Heart right ventricle (tissue), 16 donors: ENCODE measurements at places on chromosomes 2 and 18. TPM values are rescaled to one million over a fixed set of nuclear protein-coding genes. Genes with fewer than 3 reads are reported as not detected.

- H3K4me3 ChIP-seq: no peak overlapping the region
- H3K27me3 ChIP-seq: no peaks in the 10 kb centered on the region
- H3K4me1 ChIP-seq: peaks cover 47% of the 10 kb centered on the region
- peak overlapping the region; percentile 51 for H3K27ac ChIP-seq
- DNase-seq: no peak
- H3K36me3 ChIP-seq: peaks cover 6% of the 10 kb centered on the region
Observed at GRCh38 chr18:24230766-24231165, 91.9 kb downstream of the CABYR start.

DNA sequence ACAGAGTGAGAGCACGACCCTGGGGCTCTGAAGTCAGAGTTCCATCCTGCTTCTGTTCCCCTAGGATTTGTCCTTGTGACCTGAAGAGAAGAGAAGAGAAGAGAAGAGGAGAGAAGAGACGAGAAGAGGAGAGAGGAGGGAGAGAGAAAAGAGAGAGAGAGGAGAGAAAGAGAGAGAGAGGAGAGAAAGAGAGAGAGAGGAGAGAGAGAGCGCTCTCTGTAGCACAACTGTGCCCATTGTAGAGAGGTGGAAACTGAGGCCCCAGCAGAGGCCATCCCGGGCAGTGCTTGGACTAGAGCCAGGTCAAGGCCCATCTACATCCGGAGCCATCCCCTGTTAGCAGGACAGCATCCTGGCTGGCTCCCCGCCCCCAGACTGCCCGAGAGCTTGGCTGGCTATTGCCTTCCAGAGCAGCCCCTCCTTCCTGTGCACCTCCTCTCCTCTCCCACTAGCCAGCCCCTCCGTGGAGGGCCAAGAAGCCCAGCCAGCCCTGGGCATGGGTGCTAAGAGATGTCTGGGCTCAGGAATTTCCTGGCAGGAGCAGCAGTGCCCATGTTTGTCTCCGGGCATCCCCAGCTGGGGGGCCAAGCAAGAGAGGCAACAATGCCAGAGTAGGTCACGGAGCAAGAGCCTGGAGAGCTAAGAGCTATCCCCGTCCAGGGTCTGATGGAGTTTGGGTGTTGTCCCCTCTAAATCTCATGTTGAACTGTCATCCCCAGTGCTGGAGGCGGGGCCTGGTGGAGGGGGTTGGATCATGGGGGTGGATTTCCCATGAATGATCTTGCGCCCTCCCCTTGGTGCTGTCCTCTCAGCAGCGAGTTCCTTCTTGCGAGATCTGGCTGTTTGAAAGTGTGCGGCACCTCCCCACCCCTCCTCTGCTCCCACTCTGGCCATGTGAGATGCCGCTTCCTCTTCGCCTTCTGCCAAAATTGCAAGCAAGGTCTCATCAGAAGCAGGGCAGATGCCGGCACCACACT is 18.2 kb upstream of the GPR55 start:
- no peak overlapping the region for H3K27ac ChIP-seq
- peaks cover 19% of the 10 kb centered on the region for H3K27me3 ChIP-seq
- H3K36me3 ChIP-seq: no peaks in the 10 kb centered on the region
- H3K4me3 ChIP-seq: no peak overlapping the region

GRCh38 chr18:59929621-59930295 is 30.0 kb downstream of the PMAIP1 start:
- no peak for DNase-seq
- H3K27ac ChIP-seq: no peak overlapping the region
- H3K36me3 ChIP-seq: no peaks in the 10 kb centered on the region

DNA sequence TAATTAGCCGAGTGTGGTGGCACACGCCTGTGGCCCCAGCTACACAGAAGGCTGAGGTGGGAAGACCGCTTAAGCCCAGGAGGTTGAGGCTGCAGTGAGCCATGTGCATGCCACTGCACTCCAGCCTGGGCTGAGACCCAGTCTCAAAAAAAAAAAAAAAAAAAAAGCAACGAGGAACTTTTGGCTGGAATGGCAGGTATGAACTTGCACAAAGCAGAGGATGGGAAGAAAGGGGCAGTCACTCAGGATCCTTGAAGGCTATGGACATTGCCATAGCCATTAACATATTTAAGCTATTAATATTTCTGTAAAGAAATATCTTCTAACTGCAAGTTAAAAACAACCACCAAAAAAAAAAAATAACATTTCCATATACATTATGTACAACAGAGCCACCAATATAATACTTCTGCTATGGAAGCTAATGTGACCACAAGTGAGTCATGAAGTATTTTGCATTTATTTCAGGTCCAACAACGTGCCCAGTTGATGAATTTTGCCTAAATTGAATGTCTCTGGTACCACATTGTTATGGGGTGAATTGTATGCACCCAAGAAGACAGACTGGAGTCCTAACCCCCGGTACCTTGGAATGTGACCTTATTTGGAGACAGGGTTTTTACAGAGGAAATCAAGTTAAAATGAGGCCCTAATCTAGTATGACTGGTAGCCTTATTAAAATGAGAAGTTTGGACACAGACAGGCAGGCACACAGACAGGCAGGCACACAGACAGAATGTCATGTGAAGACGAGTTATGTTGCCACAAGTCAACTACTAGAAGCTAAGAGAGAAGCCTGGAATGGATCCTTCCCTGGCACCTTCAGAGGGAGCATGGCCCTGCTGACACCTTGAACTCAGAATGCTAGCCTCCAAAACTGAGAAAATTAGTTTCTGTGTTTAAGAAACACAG is 102.8 kb downstream of the RBMS1 start:
- H3K27ac ChIP-seq: peak overlapping the region; percentile 2
- H3K36me3 ChIP-seq: no peaks in the 10 kb centered on the region
- no peaks in the 10 kb centered on the region for H3K27me3 ChIP-seq
- no peak overlapping the region for H3K4me3 ChIP-seq
- DNase-seq: no peak

- no peaks in the 10 kb centered on the region for H3K36me3 ChIP-seq
- no peak for DNase-seq
Observed at GRCh38 chr2:164438490-164439205, 182.6 kb downstream of the GRB14 start.

- H3K4me1 ChIP-seq: no peaks in the 10 kb centered on the region
- no peak for DNase-seq
- no peaks in the 10 kb centered on the region for H3K36me3 ChIP-seq
- no peak overlapping the region for H3K4me3 ChIP-seq
Observed at GRCh38 chr2:159891917-159892730, 94.1 kb upstream of the CD302 start.

GRCh38 chr2:23753291-23754010 is 173.5 kb downstream of the ATAD2B start:
- no peak for DNase-seq
- H3K36me3 ChIP-seq: no peaks in the 10 kb centered on the region
- H3K27ac ChIP-seq: no peak overlapping the region
- no peaks in the 10 kb centered on the region for H3K4me1 ChIP-seq

DNA sequence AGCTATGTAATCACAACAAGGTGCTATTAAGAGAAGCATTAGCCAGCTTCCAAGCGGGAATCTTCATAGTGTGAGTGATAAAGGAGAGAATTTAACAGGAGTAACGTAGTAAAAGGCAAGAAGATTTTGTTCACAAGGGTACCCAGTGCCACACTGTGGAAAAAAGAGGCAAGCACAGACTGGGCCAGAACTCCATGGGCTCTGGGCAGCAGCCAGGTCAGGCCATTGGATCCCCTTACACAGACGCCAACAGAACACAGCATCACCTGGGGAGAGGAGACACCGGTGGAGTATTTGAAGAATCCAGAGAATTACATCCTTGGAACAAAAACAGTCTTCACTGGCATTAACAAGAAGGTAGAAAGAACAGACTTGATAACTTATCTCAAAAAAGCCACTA is 21.2 kb downstream of the AMER3 start:
- DNase-seq: no peak
- H3K4me1 ChIP-seq: no peaks in the 10 kb centered on the region
- no peak overlapping the region for H3K27ac ChIP-seq
- H3K36me3 ChIP-seq: no peaks in the 10 kb centered on the region

DNA sequence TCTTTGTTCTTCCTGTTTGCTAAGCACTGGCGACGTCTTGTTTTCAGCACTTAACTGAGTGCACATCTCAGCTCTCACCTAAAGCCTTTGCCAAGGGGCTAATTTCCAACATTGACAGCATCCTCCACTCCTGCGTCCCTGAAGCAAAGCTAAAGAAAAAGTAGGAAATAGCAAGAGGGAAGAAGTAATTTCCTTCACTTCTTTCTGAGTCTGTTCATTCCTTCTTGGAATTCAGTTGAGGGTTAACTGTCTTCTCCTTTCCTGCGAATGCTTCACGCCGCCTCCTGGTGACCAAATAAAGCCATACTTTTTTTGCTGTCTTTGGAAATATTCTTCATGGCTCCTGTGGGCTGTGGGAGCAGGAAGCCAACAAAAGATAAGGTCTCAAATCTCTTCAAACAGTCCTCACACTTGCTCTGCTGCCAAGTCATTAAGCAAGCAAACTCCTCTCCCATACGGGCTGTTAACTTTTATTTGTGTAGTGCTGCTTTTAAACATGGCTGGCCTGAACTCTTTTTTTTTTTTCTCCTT is 100.9 kb downstream of the DPP10 start:
- no peaks in the 10 kb centered on the region for H3K27me3 ChIP-seq
- peaks cover 13% of the 10 kb centered on the region for H3K4me1 ChIP-seq
- H3K27ac ChIP-seq: peak overlapping the region; percentile 39
- no peaks in the 10 kb centered on the region for H3K36me3 ChIP-seq

GRCh38 chr18:80044072-80044471 is 9.8 kb downstream of the RBFA start:
- no peaks in the 10 kb centered on the region for H3K4me1 ChIP-seq
- H3K27ac ChIP-seq: no peak overlapping the region
- H3K27me3 ChIP-seq: no peaks in the 10 kb centered on the region
- no peak for DNase-seq
- H3K36me3 ChIP-seq: peaks cover 60% of the 10 kb centered on the region

DNA sequence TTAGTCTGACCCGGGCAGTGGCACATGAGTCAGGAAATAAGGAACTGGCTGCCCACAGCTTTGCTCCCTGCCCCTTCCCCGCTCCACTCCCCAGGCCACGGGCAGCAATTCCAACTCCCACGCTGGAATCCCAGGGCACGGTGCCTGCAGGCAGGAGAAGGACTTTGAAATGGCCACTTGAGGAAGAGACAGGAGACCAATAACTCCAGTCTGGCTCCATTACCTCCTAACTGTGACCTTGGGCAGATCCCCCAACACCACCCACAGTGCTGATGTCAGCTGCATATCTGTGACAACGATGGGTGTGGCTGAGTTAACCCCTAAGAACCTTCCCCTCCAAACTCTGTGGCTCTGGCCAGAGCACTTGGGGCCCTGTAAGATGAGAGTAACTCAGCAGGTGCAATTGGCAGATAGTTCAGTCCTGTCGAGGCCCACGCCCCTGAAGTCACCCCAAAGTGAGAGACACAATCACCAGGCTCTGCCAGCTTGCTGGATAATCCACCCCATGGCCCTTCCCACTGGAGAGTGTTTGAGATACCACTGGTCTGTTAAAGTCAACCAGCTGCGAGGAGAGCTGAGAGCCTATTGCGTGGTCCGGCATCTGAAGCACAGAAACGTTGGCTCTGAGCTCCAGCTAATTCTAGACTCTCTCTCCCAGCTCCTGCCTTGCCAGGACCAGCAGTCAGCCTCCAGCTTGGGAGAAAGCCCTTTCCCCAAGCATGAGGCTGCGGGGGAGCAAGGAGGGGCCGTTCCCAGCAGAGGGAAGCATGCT is 175.2 kb downstream of the TNS1 start:
- H3K36me3 ChIP-seq: peaks cover 87% of the 10 kb centered on the region
- DNase-seq: no peak
- peaks cover 83% of the 10 kb centered on the region for H3K4me1 ChIP-seq
- H3K4me3 ChIP-seq: no peak overlapping the region
- H3K27me3 ChIP-seq: no peaks in the 10 kb centered on the region

- no peaks in the 10 kb centered on the region for H3K27me3 ChIP-seq
- no peak overlapping the region for H3K27ac ChIP-seq
- no peak overlapping the region for H3K4me3 ChIP-seq
- no peak for DNase-seq
- H3K36me3 ChIP-seq: no peaks in the 10 kb centered on the region
Observed at GRCh38 chr2:187991389-187991788, 300.3 kb upstream of the GULP1 start.

GRCh38 chr18:59268721-59269562 is 4.3 kb downstream of the RAX start:
- no peak overlapping the region for H3K27ac ChIP-seq
- no peaks in the 10 kb centered on the region for H3K36me3 ChIP-seq
- H3K27me3 ChIP-seq: peaks cover 100% of the 10 kb centered on the region
- peaks cover 33% of the 10 kb centered on the region for H3K4me1 ChIP-seq

- no peaks in the 10 kb centered on the region for H3K27me3 ChIP-seq
- no peak overlapping the region for H3K4me3 ChIP-seq
- no peaks in the 10 kb centered on the region for H3K4me1 ChIP-seq
- H3K27ac ChIP-seq: no peak overlapping the region
Observed at GRCh38 chr18:73945130-73945792, 202.4 kb downstream of the FBXO15 start.

- H3K36me3 ChIP-seq: no peaks in the 10 kb centered on the region
- no peaks in the 10 kb centered on the region for H3K4me1 ChIP-seq
- H3K4me3 ChIP-seq: no peak overlapping the region
- no peaks in the 10 kb centered on the region for H3K27me3 ChIP-seq
Observed at GRCh38 chr18:52844323-52844722, 504.3 kb downstream of the DCC start.

GRCh38 chr2:206799083-206799482 is 33.7 kb downstream of the FASTKD2 start:
- no peak overlapping the region for H3K27ac ChIP-seq
- H3K4me1 ChIP-seq: peaks cover 12% of the 10 kb centered on the region
- DNase-seq: no peak
- no peaks in the 10 kb centered on the region for H3K27me3 ChIP-seq

DNA sequence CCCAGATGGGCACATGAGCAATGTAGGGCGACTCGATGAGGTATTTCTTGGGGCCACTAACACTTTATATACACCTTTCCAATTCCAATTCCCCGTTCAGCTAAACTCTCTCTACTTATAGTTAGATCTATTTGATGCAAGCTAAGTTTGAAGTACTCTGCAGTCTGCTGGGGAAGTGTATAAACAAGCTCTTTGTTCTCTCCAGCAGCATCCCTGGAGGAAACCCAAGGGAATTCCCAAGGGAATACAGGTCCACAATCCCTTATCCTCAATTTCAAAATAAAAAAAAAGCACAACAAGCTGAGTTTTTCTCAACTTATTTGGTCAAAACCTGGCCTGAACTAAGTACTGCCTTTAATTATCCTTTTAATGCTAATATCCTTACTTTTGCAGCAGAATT is 433.3 kb downstream of the NBAS start:
- H3K36me3 ChIP-seq: no peaks in the 10 kb centered on the region
- no peak overlapping the region for H3K4me3 ChIP-seq
- H3K27me3 ChIP-seq: no peaks in the 10 kb centered on the region
- no peak overlapping the region for H3K27ac ChIP-seq

- H3K27ac ChIP-seq: no peak overlapping the region
- no peak for DNase-seq
- no peaks in the 10 kb centered on the region for H3K4me1 ChIP-seq
- H3K4me3 ChIP-seq: no peak overlapping the region
- H3K27me3 ChIP-seq: no peaks in the 10 kb centered on the region
- no peaks in the 10 kb centered on the region for H3K36me3 ChIP-seq
Observed at GRCh38 chr2:185979546-185980071, 241.0 kb downstream of the FSIP2 start.

SIX3 gene
- polyA plus RNA-seq: not detected

UPP2 gene
- polyA plus RNA-seq: not detected

CHRNG gene
- polyA plus RNA-seq: not detected
